ENCODE measurements at places on chromosomes 2 and 18. TPM values are rescaled to one million over a fixed set of nuclear protein-coding genes. Genes with fewer than 3 reads are reported as not detected.

The THOC1 gene
- 21.5 TPM for total RNA-seq

The KCNJ3 gene
- total RNA-seq, result not detected

The REG3G gene
- not detected for total RNA-seq

The CDCA7 gene
- 14.5 TPM for total RNA-seq

The TMEM131 gene
- 33.8 TPM for total RNA-seq

The SLC9A4 gene
- total RNA-seq, result 0.08 TPM

The LOXL3 gene
- 0.52 TPM for total RNA-seq

The RTKN gene
- total RNA-seq, result 18.3 TPM

The HK2 gene
- total RNA-seq, result 37.4 TPM

The SAG gene
- total RNA-seq, result not detected

The RAD51AP2 gene
- total RNA-seq, result 0.16 TPM

DNA sequence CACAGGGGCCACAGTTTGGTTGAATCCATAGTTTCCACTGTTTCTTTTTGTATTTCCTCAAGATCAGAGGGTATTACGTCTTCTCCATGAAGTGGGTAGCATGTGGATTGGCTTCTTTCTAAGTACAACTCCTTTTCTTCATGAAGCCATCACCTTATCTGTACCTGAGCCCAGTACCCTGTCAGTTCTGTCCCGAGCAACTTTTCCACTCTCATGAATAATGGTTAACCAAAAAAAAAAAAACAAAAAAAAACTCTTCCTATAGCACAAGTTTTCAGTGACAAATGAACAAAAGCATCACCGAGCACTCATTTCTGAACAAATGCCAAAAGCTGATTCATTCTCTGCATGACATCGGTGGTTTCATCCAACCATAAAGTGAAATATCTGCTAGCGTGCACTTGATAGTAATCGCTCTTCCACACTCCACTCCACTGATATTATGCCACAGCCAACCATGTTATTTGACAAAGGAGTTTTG, 53.0 kb upstream of the CCDC150 start:
- no peak for ATAC-seq

GRCh38 chr2:109382226-109382895, 231.4 kb downstream of the SEPTIN10 start:
- no peak for ATAC-seq

DNA sequence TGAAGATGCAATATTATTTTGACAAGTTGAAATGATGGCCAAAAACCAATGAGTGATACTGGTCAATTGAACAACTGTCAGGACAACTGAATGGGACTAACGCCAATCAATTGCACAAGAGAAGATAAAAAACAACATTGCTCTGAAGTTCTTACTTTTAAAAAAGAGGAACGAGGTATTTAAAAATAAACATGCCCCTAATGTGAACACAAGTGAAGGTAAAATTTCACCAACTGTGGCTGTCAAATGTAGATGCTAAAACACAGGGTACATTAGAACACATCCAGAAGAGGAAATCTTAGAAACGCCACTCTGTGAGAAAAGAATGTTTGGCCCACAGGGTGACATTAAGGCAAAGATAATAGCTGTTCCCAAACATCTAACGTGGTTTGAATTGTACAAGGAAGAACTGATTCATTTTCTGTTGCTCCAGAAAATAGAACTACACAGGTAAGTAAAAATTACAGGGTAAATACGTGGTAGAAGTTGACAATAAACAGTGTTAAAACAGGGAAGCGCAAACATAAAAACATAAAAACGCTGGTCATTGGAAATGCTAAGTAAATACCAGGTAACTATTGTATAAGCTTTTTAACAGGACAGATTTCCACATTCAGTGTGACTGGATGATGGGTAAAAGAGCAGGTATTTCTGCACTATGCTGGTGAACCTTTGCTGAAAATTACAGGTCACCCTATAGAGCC, 20.3 kb downstream of the LONRF2 start:
- no peak for ATAC-seq

DNA sequence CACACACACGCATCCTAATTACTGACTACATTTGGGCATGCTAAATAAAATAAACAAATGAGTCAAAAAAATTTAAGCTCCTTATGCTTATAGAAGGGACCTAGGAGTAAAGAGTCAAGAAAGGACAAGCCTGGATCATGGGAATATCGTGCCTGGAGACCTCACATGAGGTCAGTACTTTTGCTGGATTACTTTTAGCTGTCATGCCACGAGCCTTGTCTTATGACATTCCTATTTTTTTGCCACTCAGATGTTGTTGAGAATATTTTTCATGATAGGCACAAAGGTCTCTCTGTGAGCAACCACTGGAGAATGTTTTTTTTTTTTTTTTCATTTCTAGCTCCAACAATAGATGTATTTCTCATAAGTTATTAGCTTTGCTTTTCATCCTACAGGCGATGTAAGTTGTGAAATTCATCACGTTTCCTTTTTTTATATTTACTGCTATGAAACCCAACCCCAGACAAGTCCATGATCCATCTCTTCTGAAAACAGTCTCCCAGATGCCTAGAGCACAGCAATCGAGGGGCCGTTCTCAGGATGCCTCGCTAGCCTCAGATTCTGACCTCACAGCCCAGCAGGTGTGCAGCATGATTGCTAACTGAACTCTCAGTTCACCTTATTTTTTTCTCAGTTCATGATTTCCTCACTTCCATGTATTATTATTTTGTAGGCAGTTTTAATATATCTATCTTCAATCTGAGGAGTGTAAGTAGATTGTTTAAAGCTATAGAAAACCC, 464.5 kb downstream of the IRS1 start:
- ATAC-seq, result no peak

- peak; percentile 45 for ATAC-seq
Observed at GRCh38 chr2:101985101-101985792, 6.5 kb upstream of the IL1R2 start.

DNA sequence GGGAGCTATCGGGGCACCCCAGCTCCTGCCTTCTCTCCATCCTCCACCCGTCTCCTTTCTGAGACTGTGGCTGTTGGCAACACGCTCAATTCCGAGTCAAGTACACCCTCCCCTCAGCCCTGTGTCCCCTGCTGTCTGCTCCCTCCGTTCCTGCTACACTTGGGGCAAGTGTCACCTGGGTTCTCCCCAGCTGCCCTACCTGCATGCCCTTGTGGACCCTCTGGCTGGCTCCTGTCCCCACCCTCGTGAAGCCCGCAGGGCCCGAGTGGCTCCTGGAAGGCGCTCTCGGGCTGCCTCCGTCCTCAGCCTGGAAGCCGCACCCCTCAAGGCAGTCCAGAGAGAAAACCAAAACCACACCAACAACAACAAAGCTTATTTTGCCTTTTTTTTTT, 33.9 kb downstream of the PDIA6 start:
- ATAC-seq, result no peak

GRCh38 chr2:22885245-22885644, 499.7 kb upstream of the KLHL29 start:
- ATAC-seq, result no peak

- ATAC-seq, result no peak
Observed at GRCh38 chr2:29259221-29259620, 144.0 kb downstream of the CLIP4 start.

- no peak for ATAC-seq
Observed at GRCh38 chr2:105977212-105977611, 216.9 kb downstream of the UXS1 start.

- ATAC-seq, result no peak
Observed at GRCh38 chr18:7535436-7536205, 31.5 kb upstream of the PTPRM start.

DNA sequence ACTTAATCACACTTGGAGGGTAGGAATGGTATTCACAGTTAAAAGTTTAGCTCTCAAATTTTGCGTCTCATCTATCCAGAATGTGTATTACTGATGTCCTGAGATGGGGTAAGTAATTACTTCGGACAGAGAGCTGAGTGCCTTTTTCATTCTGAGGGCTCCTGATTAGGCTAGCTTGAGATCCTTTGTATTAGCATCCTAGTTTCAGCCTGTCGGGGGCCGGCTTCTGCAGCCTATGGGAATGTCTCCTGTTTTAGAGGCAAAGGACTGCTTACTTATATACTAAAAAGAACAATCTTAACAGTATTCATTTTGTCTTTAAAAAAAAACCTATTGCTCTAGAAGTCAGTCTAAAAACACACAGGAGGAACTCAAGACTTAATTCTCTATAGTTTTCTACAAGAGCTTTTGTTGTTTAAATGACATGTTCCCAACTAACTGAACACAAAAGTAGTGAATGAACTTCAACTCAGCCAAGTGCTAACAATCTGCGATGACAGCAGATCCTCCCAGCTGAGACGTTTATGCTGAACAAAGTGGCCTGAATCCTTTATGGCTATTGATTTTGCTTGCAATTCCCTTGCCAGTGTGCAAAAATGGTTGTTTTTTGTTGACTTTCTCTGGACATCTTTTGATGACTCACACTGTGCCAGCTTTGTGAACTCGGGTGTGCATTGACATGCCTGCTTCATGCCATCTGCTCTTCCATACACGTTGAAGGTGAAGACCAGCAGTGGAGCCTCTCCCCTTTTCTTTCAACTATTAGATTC, 118.7 kb downstream of the LYPD6B start:
- ATAC-seq, result no peak

DNA sequence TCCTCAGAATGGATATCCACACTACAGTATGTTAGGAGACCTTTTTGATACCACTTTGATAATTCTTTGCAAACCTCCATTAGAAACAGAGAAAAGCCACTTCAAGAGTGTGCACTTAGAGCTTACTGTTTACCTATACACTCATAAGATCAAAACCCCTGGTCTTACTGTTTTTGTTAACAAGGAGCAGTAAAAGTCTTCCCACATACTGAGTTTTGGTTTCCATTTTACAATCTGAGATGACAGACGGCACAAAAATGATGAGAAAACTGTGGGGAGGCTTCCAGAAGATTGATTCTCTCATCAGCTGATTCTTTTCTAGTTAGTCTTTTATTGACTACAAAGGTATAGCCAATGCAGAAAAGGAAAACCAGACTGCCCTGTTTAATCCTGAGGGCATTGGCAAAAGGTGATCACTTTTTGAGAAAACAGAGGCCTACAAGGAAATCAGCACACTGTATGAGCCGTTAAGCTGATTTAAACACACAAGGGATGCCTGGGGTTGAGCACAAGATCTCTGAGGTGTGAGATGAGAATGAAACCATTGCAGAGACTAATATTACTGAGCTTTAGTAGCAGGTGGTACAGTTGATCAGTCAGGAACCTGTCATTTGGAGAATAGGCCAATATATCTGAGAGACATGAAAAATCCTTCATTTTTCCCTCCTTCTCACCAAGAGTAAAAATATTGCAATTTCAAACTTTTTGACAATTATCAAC, 368.6 kb downstream of the GRB14 start:
- ATAC-seq, result no peak

GRCh38 chr2:121088251-121089165, 196.5 kb downstream of the TFCP2L1 start:
- no peak for ATAC-seq

- peak; percentile 74 for ATAC-seq
Observed at GRCh38 chr18:7221424-7222155, 9.3 kb upstream of the LRRC30 start.

GRCh38 chr2:56100791-56101312, 82.9 kb upstream of the CCDC85A start:
- no peak for ATAC-seq

DNA sequence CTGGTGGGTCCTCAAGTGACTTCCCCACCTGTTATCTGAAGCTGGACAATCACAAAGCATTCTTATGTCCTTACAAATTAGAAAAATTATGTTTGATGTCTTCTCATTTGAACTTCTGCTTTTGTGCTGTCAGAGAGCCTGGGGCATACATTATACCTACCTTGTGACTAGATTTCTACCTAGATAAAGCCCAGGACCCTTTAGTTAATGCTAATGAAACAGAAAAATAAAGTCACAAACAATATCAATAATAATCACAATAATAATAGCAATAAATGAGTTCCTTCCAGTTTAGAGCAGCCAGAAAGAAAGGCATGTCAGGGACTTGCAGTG, 456.4 kb downstream of the SETBP1 start:
- ATAC-seq, result no peak

GRCh38 chr2:31729065-31729439, 148.3 kb upstream of the SRD5A2 start:
- no peak for ATAC-seq

GRCh38 chr2:11590193-11590592, 56.3 kb downstream of the GREB1 start:
- ATAC-seq, result no peak

- no peak for ATAC-seq
Observed at GRCh38 chr2:66538291-66538690, 103.4 kb downstream of the MEIS1 start.

- ATAC-seq, result no peak
Observed at GRCh38 chr2:236752096-236752495, 182.5 kb downstream of the ACKR3 start.

All from esophagus mucosa (tissue), 1 donor.